ENCODE measurements at places on chromosomes 2 and 18. TPM values are rescaled to one million over a fixed set of nuclear protein-coding genes. Genes with fewer than 3 reads are reported as not detected.

The NEB gene
- total RNA-seq, result 0.26 TPM

The CYRIA gene
- 1.7 TPM for total RNA-seq

The DLGAP1 gene
- total RNA-seq, result not detected

The IL36A gene
- total RNA-seq, result not detected

The GULP1 gene
- total RNA-seq, result not detected

The HOXD1 gene
- total RNA-seq, result not detected

The REG1B gene
- total RNA-seq, result not detected

The SMIM21 gene
- not detected for total RNA-seq

The GTF2A1L gene
- total RNA-seq, result not detected

The CTLA4 gene
- total RNA-seq, result 66.6 TPM

The TTC39C gene
- total RNA-seq, result 59.0 TPM

The NAT8 gene
- not detected for total RNA-seq

The CCDC85A gene
- not detected for total RNA-seq

The EML6 gene
- 1.5 TPM for total RNA-seq

The CLEC4F gene
- not detected for total RNA-seq

The SKA1 gene
- 47.5 TPM for total RNA-seq

The ZRANB3 gene
- 7.6 TPM for total RNA-seq

The CCBE1 gene
- total RNA-seq, result not detected

The CETN1 gene
- total RNA-seq, result not detected

The KHK gene
- 8.0 TPM for total RNA-seq

The RUFY4 gene
- total RNA-seq, result 1.4 TPM
